ENCODE measurements at places on chromosomes 11 and 22. TPM values are rescaled to one million over a fixed set of nuclear protein-coding genes. Genes with fewer than 3 reads are reported as not detected.

- peak; percentile 81 for DNase-seq
Measured at GRCh38 chr22:46129390-46130041, 20.8 kb upstream of the PPARA start.

- no peak for DNase-seq
Measured at GRCh38 chr11:48001438-48002021, 21.2 kb downstream of the PTPRJ start.

- no peak for DNase-seq
Measured at GRCh38 chr11:47215366-47215910, 664 bp downstream of the DDB2 start.

DNA sequence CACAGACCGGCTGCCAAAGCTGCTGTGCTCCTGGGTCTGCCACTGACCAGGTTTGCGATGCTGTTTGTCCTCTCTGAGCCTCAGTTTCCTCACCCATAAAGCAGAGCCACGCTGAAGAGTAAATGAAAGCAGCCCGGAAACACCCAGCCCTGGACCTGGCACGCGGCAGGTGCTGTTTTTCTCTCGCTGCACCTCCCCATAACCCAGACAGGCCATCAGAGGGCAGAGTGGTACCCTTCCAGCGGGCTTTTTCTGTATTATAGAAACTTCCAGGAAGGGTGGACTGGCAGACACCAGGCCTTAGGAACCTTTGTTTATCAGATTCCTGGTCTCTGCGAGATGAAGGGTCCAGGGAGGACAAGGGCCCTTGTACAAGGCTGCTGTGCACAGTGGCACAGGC, 17.9 kb upstream of the FGF19 start:
- DNase-seq, result no peak

DNA sequence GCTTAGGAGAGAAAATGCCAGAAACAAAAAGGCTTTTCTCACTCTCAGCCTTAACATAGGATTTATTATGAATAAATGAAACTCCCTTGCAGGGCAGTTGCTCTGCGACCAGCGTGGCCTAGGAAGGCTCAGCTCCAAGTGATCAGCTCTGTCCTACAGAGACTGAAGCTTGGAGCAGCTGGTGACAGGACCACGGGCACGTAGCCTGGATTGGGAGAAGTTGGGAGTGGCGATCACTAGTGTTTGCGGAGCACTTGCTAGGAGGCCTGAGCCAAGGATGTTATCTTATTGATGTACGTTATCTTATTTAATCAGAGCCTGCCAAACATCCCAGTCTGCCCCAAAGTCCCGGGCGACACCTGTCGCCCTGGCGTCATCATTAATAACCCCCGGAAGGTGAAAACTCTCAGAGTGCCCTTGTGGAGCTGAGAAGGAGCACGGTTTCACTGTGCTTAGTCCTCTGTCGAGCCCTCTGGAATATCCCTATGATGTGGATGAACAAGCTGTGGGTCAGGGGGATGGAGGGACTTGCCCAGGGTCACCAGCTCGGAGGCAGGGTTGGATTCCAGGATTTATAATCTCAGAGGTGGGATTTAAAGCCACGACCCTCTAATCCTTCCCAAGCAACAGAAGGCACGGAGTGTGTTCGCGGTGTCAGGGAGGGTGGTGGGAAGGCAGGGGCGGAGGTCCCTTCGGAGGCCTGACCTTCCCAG, 40.8 kb upstream of the SMIM38 start:
- DNase-seq, result no peak

- DNase-seq, result no peak
Measured at GRCh38 chr11:20864628-20865027, 195.2 kb downstream of the NELL1 start.

- no peak for DNase-seq
Measured at GRCh38 chr11:62656796-62657429, 3.8 kb upstream of the INTS5 start.

DNA sequence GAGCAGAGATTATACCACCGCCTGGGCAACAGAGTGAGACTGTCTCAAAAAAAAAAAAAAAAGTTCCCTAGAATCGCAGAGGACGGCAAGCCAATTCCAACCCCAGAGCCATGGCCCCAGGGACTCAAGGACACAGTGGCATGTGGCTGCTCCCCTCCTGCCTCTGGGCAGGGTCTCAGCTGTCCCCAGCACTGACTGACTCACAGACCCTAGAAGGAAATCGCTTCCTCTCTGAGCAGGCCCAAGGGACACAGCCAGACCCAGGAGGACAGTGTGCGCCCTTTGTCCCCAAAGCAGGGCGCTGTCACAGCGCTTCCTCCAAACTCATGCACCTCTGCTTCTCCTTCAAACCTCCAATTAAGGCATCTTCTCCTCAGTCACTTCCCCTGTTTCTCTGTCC, 2.3 kb downstream of the PACSIN3 start:
- DNase-seq, result no peak

GRCh38 chr11:10443152-10443551, 11.9 kb upstream of the AMPD3 start:
- no peak for DNase-seq

GRCh38 chr22:32079130-32080089, 36.3 kb downstream of the SLC5A1 start:
- peak; percentile 69 for DNase-seq

GPR83 gene
- total RNA-seq, result 0.17 TPM
